ENCODE measurements at places on chromosomes 4 and X. TPM values are rescaled to one million over a fixed set of nuclear protein-coding genes. Genes with fewer than 3 reads are reported as not detected.

The NOX1 gene
- not detected for total RNA-seq

The SSX4B gene
- total RNA-seq: not detected

The WAS gene
- total RNA-seq: 40.3 TPM

The COX7B gene
- 174 TPM for total RNA-seq

The MAGEA4 gene
- total RNA-seq: not detected

The SLC25A4 gene
- 33.1 TPM for total RNA-seq

The NPY2R gene
- total RNA-seq: 0.27 TPM

The MTMR8 gene
- 1.9 TPM for total RNA-seq

The TENT5D gene
- not detected for total RNA-seq

The VSIG4 gene
- 569 TPM for total RNA-seq

The TLR10 gene
- 1.2 TPM for total RNA-seq

The ADH4 gene
- total RNA-seq: 0.27 TPM

The HNRNPDL gene
- total RNA-seq: 140 TPM

The FGG gene
- 236 TPM for total RNA-seq

Measured in lower lobe of right lung (tissue), 2 donors.